ENCODE measurements at places on chromosomes 13 and 19.

DNA sequence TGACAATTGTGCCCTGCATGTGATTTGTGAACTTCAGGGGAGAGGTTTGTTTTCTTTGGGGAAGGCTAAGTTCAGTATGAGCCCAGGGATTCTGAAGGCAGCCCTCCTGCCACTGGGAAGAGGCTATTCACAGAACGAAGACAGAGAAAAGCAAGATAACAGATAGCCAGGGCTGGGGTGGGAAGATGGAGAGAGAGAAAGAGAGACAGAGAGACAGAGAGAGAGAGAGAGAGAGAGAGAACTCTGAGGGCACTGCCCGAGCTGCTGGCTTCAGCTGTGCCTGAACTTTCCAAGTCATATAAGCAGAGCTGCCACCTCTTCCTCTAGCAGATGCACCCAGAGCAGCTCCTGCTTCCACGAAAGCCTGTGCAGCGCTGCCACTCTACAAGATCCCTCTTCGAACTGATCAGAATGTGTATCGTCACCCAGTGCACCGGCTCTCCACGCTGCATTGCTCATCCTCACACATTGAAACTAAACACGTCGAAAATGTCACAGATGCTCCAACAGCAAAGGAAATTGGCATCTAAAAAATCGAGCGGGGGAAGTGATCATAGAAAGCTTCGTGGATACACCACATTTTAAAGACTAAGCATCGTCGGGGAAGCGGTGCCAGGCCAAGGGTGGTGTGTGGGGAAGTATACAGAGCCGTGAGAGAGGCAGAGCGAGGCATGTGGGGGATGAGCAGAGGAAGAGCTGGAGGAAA, 81.8 kb upstream of the SIAH3 start:
- no peak for DNase-seq

- no peak for DNase-seq
These were observed 97.0 kb downstream of the SLC7A1 start for GRCh38 chr13:29498426-29499040.

- no peak for DNase-seq
These were observed 15.6 kb downstream of the ATP1A3 start for GRCh38 chr19:41978470-41978869.

DNA sequence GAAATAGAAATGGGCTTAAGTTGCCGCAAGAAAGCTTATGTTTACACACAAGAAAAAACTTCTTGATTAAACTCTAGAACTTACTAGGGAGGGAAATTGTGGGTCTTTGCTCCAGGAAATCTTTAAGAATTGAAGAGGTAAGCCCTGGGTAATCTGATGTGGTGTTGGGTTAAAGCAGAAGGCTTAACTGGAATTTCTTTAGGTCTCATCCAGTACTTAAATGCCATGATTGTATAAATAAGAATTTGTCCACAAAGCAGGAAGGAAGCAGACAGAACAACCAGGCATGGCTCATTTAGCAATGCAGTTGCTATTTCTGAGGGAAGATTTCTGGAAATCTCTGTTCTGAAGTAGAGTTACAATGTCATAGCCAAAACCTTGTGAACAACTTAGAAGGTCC, 360.4 kb downstream of the KLF5 start:
- DNase-seq, result no peak

GRCh38 chr13:48505597-48506091, 27.2 kb downstream of the RCBTB2 start:
- DNase-seq, result no peak

DNA sequence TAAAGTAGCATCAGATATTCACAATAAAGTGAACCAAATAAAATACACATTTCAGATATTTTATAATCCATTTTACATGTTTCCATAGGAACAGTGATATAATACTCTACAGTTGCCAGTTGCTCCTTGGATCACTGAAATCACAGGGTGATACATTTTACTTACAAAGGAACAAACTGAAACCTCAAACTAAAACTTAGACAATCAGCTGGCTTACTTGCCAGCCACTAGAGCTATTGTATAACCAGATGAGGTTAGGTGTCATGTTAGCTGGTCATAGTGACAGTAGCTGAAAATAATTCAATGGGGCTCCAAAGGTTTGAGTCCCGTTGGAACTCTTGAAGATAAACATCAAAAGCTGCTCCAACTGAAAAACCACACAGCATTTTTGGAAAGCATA, 274.6 kb downstream of the ITGBL1 start:
- no peak for DNase-seq

DNA sequence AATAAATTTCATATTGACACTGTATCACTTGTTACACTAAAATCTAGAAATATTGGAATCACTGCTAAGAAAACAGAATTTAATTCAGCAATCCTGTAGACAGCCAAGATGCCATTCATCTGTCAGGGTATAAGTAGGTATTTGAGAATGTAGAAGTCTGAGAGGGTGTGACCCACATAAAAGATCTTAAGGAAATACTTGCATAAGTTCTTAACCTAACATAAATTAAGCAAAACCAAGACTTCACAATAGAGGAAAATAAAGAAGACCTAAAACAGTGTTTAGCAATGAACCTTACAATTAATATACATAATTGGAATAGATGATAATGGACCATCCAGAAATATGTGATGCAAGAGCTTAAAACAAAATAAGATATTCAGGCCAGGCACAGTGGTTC, 636.2 kb downstream of the TBC1D4 start:
- no peak for DNase-seq

DNA sequence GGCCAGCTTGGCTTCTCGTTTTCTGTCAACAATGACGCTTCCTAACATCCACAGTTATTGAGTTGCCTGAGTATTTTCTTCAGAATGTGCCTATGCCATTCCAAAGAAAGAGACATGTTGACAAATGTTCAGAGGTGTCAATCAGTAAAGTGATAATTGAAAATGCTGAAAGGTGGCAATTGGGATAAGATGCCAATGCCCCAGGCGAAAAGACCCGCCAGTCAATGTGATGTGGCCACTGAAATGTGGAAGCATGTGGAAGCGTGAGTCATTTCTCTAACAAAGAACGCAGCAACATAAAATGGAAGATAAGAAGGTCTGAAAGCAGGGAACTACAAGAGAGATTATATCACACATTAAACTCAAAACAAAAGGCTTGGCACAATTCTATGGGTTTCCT, 882.2 kb upstream of the SLC10A2 start:
- DNase-seq, result no peak

DNA sequence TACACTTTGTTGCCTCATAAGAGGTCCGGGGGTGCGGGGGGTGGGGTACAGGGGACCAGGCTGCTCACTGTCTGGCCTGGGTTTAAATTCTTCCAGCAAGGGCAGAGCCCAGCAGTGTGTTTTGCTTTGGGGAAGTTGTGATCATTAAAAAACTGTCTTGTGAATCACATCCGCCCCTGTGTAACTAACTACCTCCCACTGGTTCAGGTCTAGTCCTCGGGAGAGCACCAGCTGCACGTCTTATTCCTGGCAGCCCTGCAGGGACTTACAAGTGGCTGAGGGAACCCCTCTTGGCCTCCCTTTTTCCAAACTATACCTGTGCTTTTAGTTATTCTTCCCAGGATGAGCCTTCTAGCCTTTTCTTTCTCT, 127.5 kb downstream of the SIPA1L3 start:
- no peak for DNase-seq

DNA sequence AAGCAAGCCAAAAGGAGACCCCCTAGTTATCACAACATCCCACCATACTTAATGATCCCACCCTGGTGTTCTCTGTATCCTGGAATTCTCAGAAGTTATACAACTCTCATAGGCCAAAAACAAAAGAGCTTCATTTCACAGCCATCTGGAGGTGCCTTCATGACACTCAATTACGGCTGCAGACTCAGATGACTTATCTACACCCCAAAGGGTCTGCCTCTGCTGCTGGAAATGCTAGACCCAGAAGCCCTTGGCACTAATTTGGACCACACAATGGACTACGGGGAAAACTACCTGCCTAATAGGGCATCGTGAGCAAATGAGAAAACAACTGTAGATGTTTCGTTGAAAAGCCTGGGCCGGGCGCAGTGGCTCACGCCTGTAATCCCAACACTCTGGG, 40.2 kb downstream of the BRD4 start:
- DNase-seq, result no peak

- DNase-seq, result no peak
These were observed 6.2 kb downstream of the NDUFA11 start for GRCh38 chr19:5897189-5897969.

DNA sequence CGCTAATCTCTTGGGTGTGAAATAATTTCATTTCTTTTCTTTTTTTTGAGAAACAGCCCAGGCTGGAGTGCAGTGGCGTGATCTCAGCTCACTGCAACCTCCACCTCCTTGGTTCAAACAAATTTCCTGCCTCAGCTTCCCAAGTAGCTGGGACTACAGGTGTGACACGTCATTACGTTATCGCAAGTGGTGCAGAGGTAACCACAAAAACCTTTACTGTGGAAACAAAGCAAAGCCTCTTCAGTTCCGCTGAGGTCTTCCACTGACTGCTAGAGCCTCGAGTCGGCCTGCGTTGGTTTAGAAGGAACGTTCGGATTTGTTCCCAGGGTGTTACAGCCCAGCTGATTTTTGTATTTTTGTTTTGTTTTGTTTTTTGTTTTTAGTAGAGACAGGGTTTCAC, 2.0 kb upstream of the ZNF784 start:
- DNase-seq, result no peak

DNA sequence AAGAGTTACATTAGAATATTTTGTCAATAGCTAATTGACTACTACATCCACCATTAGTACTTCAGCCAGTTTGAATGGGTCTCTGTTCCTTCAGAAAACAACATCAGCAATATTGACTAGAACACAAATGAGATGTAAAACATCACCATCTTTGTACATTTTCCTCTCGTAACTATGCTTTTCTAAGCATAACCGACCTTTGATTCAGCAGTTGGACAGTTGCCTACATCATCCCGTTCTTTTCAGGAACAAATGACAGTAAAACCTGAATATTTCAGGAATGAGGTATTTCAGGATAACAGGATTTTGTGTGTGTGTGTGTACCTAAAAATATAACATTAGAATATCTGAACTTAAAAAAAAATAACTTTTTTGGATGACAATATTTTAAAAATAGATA, 60.9 kb downstream of the STARD13 start:
- DNase-seq, result no peak

- no peak for DNase-seq
These were observed 9.7 kb downstream of the SIGLEC8 start for GRCh38 chr19:51448411-51449016.

- DNase-seq, result no peak
These were observed 3.7 kb upstream of the MKNK2 start for GRCh38 chr19:2054763-2055162.

DNA sequence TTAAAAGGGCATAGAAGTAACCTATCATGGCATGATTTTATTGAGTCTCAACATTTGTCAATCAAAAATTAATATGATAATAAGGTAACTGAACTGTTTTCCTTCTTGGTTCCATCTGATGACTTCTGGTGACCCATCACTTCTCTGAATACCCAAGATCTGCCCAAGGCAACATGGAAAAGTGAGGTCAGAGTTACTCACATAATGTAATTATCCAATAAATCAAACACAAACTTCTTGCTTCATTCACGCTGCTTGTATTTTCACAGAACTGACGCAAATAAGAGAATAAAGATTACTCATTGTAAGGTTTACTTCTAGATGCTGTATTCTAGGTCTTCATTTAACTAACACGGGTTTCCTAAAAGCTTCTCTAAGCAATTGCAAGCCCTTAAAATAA, 361.6 kb downstream of the RBM26 start:
- DNase-seq, result no peak

DNA sequence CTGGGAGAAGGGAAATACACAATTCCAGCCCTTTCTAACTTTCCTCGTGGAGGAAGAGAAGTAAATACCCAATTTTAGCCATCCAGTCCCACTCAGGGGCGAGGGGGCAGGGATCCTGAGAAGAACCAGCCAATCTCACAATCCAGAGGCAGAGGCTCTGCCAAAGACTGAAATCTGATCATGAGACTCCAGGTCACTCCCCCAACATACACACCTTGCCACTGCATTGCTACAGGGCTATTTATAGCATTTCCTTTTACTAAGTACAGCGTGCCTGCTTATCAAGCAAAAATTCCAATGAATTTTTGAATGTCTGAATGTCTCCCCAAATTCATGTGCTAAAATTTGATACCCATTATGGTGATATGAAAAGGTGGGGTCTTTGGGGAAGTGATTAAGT, 1687.5 kb downstream of the EFNB2 start:
- DNase-seq, result no peak

- no peak for DNase-seq
These were observed 22.1 kb upstream of the F7 start for GRCh38 chr13:113083402-113084061.

- DNase-seq, result no peak
These were observed 45.9 kb downstream of the MBD3L1 start for GRCh38 chr19:8877854-8878705.

DNA sequence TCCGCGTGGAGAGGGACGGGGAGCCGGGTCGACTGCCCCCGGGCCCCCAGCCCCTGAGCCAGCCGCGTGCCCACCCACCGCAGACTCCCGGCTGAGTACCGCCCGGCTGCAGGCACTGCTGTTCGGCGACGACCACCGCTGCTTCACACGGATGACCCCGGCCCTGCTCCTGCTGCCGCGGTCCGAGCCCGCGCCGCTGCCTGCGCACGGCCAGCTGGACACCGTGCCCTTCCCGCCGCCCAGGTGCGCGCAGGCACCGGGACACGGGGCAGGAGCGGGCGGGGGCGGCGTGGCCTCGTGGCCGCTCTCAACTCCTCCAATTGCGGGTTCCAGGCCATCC, 1.6 kb downstream of the AMH start:
- DNase-seq, result no peak

DNA sequence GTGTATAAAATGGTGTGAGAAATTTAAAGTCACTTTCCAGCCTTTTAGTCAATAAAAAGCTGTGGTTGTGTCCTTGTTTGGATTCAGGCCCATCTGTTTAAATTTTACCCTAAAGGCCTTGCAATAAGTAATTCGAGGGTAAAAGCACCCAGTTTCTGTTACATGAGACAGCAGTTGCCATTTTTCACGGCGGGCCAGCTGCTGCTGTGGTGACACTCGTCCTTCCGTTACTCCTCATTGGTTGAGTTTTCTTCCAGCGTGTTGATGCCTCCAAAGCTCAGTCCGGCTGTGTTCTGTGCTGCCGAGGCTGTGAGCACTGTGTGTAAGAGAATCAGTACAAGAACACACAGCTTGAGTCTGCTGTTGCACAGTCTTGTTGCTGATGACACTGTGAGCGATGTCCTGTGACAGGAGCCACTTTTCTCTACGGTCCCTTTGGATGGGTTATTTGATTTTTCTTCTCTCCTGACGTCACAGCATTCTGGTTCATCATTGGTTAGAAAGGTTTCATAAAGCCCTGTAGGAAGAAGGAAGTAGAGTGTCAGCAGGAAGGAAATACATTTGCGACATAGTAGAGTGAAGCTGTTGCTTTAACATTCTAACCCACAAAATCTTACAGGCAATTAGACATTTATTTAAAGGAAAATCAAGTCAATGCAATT, 602.5 kb upstream of the ARGLU1 start:
- DNase-seq, result no peak

DNA sequence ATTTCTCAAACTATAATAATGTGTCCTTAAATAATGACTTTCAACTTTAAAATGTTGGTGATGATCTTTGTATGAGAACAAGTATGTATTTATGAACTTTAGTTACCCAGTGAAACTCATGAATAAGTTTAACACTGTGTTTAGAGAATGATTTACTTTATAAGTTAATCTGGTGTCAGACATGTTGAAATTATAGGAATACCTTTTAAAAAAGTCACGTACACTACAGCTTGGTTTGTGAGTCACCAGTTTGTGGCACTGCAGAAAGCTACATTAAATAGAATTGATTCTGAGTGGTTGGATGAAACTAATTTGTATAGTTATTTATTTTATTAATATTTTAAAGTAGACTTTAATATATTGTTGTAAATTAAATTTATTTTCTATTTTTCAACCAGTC, 1366.2 kb upstream of the PCDH20 start:
- DNase-seq, result no peak

- no peak for DNase-seq
These were observed 521.8 kb downstream of the MYO16 start for GRCh38 chr13:109151255-109151654.

Measured in NCI-H2227 treated with DMSO at 0.1 percent for 48 hours (cell line).